Stimulated activated CD4-positive, alpha-beta T cell treated with anti-CD3 and anti-CD28 coated beads, Interleukin-1b, Interleukin-23, amount 100 ng/mL, for 1 hour (primary cell): ENCODE measurements at places on chromosomes 11 and 22.

DNA sequence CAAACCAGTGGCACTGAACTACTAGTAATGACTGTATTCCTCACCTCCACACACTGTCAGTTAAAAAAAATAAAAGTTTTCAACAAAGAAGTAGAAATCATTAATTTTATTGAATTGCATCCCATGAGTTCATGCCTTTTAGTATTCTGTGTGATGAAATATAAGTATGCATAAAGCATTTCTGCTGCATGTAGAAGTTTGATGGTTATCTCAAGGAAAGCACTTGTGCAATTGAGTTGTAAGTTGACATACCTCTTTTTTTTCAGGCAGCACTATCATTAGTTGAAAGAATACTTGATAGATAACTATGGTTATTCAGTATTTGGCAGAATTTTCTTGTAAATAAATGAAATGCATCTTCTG lies 104.4 kb downstream of the STIM1 start:
- DNase-seq = no peak

DNA sequence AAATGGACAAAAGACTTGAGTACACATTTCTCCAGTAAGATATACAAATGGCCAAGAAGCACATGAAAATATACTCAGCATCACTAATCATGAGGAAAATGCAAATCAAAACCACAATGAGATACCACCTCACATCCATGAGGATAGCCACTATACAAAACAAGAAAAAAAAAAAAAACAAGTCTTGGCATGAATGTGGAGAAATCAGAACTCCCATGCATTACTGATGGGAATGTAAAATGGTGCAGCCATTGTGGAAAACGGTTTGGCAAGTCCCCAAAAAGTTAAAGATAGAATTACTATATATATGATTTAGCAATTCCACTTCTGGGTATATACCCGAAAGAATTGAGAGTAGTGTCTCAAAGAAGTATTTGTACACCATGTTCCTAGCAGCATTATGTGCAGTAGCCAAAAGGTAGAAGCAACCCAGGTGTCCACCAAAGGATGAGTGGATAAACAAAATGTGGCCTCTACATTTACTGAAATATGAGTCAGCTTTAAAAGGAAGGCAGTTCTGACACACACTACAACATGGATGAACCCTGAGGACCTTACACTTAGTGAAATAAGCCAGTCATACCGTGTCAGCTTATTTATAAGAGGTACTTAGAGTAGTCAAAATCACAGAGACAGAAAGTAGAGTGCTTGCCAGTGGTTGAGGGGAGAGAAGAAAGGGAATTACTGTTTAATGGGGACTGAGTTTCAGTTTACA lies 146.3 kb downstream of the WNT7B start:
- no peak for DNase-seq

DNA sequence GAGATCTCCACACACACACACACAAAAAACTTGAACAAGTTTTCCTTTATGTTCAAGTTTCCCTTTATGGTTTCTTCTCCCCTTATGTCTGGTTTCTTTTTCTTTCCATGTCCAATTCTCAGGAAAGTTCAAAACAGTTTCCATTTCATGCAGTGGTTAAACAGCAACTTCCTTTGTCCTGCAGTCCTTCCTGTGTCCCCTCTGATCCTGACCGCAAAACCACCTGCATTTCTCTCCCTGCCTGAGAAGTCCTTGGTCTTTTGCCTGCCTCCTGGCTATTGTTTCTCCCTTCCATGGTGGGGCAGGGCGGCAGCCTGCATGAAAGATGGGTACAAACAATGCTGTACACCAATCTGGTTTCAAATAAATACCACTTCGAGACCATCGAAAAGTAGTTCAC lies 58.3 kb upstream of the SORL1 start:
- DNase-seq = no peak

GRCh38 chr22:25359601-25360261 lies 140.3 kb downstream of the CRYBB2 start:
- DNase-seq = no peak

DNA sequence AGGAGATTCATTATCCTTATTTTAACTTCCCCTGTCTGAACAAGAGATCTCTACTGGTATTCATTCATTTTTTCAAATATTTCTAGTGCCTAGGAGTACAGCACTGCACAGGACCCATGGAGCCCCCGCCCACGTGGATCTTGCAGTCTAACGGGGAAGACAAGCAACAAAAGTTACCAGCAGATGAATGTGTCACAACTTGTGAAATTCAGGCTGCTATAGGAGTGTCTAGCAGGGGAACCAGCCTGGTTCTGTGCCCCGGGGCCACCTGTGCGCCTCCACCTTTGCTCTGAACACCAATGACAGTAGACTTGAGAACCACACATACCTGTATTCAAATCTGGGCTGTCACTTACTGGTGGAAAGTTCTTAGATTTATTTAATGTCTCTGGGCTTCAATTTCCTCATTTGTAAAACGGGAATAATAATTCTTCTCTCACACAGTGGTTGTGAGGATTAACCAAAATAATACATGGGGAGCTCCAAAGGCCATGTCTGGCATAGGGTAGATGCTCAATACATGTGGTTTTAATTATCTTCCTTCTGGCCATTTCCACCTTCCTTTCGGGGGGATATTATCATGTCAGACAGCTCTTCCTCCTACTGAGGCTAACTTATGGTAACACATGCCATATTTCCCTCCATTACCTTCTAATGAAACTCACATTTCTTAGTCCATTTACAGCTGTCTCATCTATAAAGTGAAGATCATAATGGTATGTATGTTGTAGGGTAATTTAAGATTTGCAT lies 17.8 kb downstream of the POU2AF1 start:
- DNase-seq = no peak

DNA sequence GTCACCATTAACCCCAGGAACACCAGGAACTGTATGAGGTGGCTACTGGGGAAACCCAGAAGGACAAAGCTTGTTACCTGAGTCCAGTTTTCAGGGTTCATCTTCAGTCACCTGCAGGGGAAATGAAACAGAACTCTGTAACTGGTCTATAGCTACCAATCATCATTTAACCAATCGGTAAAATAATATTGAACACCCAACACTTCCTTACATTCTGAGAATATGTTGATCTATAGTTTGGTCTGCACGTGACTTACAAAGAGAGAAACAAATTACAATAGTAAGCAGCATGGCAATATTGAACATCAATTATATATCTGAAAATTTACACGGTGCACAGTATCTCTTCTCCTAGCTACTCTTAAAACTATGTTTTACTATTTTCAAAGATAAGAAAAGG lies at the start of gene OR6T1:
OR6T1 (minus strand) TSS at position 101 of the 400 bp plus-strand sequence; CDS start at position 101, 0 bp downstream.
- DNase-seq = no peak

DNA sequence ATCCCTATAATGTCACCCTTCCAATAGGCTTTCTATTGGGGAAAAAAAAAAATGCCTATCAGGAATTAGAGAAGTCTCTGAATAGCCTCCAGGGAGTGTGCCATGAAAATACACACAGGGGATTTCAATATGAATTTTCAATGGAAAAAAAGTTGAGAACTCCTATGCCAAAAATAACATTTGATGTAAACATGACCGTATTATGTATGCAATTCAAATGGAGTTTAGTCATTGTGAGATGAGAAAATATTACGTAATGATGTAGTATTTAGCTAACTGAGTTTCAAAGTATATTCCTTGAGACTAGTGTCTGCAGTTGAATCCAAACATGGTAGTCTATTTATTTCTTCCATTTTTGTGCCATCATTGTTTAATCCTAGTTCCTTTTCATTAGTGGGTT lies 182.3 kb downstream of the BLID start:
- DNase-seq = no peak

GRCh38 chr11:16460508-16460907 lies 104.2 kb upstream of the SOX6 start:
- DNase-seq = no peak

DNA sequence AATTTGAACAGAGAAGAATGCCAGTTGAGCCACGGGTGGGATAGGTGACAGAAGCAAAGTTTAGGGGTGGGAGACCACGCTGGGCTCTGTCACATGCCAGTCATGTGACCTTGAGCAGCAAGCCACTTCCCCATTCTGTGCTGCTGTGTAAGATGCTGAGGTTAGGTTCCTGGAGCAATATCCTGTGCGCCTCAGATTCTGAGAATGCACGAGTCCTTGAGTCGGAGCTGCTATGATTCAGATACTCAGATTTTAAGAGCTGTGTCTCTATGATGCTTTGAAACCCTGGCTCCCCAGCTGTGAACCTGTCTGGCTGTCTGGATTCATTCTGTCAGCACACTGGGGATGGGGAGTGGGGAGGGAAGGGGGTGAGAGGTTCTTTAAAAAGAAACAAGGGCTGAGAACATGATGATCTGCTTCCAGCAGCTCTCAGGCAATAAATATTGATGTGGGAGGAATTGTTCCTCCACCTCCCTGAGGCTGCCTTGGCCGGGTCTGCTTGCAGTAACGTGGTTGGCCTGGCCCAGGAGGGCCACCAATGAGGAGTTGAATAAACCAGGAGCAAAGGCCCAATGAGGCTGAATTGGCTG lies 24.0 kb downstream of the SLCO2B1 start:
- no peak for DNase-seq

DNA sequence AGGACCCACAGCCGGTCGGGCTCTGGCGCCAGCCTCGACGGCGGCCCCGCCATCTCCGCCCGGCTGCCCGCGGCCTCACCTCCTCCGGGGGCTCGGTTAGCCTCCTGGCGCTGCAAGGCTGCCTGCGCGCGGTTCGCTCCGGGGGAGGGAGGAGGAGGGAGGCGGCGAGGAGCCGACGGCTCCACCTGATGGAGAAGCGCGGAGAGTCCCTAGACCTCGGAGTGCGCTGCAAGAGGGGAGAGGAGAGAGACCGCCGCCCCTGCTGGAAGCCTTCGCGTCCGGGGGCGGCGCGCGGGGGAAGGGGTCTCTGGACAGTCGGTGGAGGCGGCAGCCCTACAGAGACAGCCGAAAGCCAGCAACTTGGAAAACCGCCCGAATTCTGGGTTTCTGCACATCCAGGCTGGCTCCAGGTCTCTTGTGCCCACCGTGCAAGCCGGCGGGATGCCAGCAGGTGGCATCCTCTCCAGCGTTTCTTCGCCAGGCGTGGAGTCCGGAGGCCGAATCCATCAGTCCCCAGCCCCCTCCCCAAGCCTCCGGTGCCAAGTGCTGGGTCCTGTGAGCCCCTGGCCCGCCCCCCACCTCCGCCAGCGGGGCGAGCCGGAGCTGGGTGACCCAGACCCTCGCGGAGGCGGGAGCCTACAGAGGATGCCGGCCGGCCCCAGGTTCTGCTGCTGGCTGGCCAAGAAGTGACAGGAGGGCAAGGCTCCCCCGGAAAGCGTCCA lies 2.9 kb upstream of the KIRREL3 start:
- no peak for DNase-seq

DNA sequence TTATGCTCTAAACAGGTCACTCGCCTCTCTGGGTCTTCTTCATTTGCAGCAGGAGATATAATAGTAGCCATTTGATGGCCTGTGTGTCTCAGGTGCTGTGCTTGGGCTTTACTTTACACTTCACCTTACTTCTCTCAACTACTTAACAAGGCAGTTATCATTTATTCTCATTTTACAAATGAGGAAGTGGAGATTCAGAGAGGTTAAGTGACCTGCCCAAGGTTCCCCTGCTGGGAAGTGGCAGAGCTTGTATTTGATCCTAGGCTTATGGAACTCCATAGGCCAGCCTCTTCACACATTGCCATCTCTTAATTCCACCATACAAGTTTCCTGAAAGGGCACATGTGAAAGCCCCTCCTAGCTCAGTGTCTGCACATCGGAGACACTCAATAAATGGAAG lies 30.4 kb downstream of the FAM181B start:
- DNase-seq = no peak

- no peak for DNase-seq
Measured at GRCh38 chr22:20432244-20432686, 5.4 kb downstream of the SCARF2 start.

DNA sequence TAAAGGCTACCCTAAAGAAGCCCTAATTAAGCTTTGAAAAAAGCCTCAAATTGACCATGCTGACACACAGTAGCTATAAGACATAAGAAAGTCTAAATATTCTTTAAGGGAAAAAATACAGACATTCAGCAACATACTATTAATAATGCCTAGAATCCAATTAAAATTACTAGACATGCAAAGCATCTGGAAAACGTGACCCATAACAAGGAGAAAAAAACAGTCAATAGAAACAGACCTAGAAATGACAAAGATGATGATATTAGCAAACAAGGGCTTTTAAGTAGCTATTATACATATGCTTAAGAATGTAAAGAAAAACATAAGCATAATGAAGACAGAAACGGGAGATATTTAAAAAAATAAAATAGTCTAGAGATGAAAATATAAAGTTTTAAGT lies 63.7 kb upstream of the MYOD1 start:
- DNase-seq = no peak

DNA sequence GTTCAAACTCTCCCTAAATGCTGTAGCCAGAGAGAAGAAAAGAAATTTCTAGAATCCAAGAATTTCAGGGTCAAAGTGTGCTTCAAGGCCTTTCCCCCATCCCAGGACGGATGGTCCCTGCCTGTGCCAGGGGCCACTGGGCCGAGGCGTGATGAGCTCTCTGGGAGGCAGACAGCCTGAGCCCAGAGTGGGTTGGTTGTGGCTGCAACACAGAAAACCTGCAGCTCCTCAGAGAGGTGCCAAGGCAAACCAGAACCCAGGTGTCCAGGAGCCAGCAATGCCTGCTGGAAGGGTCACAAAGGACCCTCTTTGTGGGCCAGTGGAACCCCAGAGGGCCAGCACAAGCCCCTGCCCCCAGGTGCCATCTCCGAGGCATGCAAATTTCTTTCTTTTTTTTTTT lies 2.6 kb upstream of the APOL6 start:
- DNase-seq = no peak

GRCh38 chr11:124174001-124174583 lies 9.1 kb upstream of the OR10D3 start:
- DNase-seq = no peak

GRCh38 chr11:91872243-91872642 lies 352.4 kb upstream of the FAT3 start:
- DNase-seq = no peak

DNA sequence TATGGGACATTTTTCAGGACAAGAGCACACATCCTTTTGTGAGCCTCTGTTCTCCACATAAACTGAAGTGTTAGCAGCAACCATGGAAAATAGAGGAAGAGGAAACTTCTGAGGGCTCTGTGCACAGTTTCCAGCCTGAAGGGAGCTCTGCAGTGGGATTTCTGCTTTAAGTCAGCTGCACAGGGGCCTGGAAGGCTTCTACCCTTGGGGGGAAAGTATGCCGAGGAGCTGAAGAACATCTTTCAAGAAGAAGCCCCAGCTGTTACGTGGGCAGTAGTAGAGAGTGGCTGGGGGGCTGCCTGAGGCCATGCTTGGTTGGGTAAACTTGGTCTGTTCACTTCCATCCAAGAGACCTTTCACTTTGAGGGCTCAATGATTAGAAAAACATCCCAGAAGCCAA lies 82.7 kb upstream of the EED start:
- DNase-seq = no peak

DNA sequence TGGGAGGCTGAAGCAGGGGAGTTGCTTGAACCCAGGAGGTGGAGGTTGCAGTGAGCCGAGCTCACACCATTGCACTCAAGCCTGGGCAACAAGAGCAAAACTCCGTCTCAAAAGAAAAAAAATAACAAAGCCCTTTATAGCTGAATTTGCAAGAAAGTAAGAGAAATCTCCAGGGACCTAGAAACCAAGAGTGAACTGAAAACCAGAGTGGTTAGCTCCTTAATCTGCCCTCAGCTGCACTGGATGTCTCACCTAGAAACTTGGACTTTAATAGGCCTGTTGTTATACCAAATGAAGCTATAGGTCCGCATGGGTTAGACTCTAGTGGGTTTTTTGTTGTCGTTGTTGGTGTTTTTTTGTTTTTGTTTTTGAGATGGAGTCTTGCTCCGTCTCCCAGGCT lies 4.1 kb downstream of the NEU3 start:
- no peak for DNase-seq
